ENCODE measurements at places on chromosomes 7 and 10.

DNA sequence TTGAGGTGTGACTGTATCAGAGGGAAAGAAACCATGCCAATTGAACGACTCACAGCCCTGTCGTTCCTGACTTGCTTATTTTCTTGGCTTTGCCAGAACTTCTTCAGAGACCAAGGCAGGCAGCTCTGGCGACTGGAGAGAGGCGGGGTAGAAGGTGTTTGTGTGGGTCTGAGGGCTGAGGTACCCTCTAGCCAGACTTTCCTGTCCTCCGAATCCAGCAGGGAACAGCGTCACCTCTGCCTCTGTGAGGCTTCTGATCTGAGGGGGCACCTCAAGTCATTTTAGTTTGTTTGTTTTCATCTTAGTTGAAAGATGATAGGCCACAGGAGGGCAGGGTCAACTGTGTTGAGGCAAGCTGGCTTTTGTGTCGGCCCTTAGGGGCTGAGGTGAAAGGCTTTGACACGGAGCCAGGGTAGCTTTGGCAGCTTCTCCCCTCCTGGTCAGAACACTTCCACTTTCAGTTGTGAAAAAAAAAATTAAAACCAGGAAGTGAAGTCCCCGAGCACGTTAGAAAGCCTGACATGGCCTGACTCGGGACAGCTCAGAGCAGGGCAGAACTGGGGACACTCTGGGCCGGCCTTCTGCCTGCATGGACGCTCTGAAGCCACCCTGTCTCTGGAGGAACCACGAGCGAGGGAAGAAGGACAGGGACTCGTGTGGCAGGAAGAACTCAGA, 1.9 kb downstream of the ACSL5 start:
- peak; percentile 40 for DNase-seq

GRCh38 chr10:86900955-86901354, 56.5 kb downstream of the MMRN2 start:
- DNase-seq: peak; percentile 54

DNA sequence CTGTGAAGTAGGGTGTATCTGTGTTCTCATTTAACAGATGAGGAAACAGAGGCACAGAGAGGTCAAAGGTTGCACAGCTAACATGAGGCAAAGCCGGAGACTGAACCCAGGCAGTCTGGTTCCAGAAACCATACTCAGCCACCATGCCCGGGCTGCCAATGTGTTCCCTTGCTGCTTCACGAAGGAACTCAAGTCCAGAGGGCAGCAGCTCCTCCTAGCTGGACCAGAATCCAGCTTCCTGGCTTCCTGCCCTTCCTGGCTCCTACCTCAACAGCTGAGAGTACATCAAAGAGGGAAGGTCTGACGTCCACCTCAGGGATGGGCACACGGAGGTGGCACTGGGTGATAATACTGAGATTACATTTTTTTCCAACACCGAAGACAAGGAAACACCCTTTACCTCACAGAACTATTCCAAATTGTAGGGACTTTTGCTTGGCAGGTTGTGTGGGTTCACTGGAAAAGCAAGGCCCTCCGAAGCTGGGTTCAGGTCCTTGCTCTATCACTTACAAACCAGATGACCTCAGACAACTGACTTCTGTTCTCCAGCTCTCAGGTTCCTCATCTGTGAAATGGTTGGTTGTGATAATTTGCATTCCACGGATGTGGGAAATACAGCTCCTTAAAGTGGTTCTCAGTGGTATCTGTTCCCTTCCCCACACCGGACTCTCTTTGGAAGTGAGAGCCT, 154.1 kb upstream of the ZMIZ1 start:
- DNase-seq: no peak

GRCh38 chr7:151388007-151388297, 21.9 kb downstream of the WDR86 start:
- no peak for DNase-seq

DNA sequence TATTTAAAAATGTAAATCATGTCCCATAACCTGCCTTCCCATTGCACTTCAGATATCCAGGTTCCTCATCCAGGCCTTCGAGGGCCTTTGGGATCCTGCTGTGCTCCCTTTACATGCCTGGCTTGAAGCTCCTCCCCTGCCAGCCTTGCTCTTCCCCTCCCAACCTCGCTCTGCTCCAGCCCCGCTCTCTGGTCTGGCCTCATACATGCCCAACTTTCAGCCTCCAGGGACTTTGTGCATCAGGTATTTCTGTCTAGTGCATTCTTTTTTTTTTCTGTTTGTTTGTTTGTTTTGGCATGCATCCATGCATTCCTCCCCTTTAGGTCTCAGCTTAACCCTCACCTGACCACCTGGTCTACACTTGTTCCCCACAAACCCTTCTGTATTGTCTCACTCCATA, 160.3 kb downstream of the SNX10 start:
- DNase-seq: no peak

DNA sequence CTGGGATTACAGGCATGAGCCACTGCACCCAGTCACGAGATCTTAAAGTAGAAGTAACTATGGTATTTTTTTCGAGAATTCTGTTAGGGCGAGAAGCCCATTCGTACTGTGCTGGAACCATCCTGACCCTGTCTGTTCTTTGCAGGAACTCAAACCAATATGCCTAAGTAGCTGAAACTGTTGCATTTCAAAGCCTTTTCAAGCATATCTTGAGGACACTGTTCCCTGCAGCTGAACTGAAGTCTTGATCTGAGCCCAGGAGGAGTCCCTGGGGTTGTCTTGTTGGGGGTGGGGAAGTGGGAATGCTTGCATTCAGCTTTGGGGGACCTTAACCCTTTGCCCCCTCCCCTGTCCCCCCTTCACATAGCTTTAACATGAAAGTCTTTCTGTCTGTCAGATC, 61.5 kb downstream of the CUX1 start:
- no peak for DNase-seq

DNA sequence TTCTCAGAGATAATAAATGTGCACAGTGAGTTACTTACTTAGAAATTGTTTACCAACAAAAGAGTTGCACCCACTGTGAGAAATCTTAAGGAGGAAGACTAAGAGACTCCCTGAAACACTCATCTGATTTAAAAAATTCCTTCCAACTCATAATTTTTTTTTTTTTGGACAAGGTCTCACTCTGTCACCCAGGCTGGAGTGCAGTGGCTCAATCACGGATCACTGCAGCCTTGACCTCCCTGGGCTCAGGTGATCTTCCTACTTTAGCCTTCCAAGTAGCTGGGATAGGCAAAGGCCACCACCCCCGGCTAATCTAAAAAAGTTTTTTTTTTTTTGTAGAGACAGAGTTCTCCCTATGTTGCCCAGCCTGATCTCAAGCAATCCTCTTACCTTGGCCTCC, 36.0 kb downstream of the MALSU1 start:
- DNase-seq: no peak

DNA sequence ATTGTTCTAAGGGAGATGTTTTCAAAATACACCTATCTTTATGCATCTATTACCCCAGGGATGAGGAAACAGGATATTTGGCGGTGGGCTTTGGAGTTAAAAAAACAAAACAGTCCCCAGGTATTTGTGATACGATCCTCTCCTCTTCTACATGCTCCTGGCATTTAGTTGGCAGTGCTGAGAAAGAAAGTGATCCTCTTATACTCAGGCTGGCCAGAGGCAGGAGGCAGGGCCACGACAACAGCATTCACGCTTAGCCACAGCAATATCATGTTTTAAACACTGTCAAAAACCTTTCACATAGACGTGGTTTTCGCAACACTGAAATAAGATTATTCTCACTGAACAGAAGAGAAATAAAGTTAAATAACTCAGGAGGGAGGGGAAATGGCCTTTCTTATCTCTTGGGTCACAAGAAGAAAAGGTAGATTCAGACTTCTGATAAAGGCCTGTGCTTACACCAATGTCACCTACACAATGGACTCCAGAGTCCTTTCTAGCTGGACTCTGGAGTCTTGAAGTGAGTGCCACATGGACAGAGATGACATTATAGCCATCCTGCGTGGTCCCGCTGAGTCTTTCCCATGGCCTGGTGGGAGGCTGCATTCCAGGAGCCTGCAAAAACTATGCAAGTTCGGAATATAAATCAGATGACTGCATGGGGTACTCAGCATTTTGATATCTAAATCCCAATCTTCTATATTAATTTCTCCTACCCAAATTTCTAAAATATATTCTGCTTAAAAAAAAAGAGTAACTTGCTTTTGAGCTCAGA, 88.7 kb downstream of the PIP4K2A start:
- no peak for DNase-seq

- DNase-seq: peak; percentile 62
These were observed 11.0 kb downstream of the SVIL start for GRCh38 chr10:29623797-29624196.

DNA sequence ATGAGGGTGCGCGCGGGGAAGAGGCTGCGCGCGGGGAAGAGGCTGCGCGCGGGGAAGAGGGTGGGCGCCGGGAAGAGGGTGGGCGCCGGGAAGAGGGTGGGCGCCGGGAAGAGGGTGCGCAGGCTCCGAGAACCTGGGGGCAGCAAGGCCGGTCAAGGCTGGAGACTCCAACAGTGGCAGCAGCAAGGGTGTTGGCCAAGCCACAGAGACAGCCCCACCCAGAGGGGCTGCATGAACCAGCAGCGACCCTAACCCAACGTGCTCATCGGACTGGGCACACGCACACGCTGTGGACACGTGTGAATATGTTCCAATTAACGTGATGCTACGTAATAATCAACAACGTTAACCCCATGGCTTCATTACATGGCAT, 48.8 kb downstream of the DIP2C start:
- no peak for DNase-seq

- no peak for DNase-seq
These were observed 337.1 kb upstream of the FOXK1 start for GRCh38 chr7:4345004-4345403.

DNA sequence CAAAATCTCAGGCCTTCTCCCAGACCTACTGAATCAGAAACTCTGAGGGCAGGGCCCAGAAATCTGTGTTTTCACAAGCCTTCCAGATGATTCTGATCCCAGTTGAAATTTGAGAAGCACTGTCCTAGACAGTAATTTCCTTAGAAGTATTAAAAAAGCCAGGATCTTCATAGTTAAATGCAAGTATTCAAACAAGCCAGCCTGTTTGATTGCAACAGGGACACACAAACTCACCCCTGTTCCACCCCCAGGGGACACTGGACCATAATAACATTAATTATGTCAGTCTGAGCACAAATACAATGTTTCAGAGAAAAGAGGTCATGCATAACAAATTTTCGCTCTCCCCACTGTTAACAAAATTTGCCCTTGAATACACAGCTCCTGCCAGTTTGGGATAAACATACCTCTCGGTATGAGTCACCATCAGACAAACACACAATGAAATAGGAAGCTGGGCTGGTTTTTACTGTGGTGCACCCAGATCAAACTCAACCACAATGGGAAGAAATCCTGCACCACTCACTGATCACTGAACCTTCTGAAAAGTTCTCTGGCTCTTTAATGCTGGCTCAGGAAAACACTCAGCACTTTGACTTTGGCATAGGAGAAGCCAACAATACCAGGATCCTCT, 34.3 kb downstream of the ABLIM1 start:
- peak; percentile 77 for DNase-seq

GRCh38 chr10:86651021-86651471, 3.3 kb upstream of the OPN4 start:
- no peak for DNase-seq

GRCh38 chr7:24825381-24825794, 68.1 kb upstream of the GSDME start:
- DNase-seq: peak; percentile 53

GRCh38 chr10:9762966-9763656, 1254.6 kb upstream of the CELF2 start:
- DNase-seq: peak; percentile 95

DNA sequence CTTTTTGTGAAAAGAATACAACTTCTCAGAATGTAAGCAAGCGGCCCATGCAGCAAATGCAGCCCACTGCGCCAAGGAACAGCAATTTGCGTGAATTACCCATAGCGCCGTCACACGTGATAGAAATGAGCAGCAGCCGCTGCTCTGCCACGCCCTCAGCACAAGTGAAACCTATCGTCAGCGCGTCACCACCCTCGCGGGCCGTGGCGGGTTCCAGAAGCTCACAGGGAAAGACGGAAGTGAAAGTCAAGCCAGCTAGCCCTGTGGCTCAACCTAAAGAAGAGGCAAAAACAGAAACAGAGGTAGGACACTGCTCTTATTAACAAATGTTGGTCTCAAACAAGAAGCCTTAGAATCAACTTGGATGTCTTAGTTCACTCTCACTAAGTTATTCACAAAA, 70.5 kb downstream of the SHH start:
- DNase-seq: no peak

- no peak for DNase-seq
These were observed 2.5 kb downstream of the PALD1 start for GRCh38 chr10:70481105-70481504.

DNA sequence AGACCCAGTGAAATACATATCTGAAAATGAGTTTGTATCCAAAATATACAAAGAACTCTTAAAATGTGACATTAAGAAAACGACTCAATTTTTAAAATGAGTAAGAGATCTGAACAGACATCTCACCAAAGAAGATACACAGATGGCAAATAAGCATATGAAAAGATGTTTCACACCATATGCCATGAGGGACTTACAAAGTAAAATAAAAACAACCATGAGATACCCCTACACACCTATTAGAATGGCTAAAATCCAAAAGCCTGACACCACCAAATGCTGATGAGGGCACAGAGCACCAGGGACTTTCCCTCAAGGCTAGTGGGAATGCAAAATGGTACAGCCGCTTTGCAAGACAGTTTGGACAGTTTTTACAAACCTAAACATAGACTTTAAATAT, 27.9 kb downstream of the GFRA1 start:
- no peak for DNase-seq

GRCh38 chr10:132788180-132788830, 2.4 kb upstream of the NKX6-2 start:
- DNase-seq: peak; percentile 21

- DNase-seq: no peak
These were observed 117.5 kb upstream of the HGF start for GRCh38 chr7:81887098-81888090.

DNA sequence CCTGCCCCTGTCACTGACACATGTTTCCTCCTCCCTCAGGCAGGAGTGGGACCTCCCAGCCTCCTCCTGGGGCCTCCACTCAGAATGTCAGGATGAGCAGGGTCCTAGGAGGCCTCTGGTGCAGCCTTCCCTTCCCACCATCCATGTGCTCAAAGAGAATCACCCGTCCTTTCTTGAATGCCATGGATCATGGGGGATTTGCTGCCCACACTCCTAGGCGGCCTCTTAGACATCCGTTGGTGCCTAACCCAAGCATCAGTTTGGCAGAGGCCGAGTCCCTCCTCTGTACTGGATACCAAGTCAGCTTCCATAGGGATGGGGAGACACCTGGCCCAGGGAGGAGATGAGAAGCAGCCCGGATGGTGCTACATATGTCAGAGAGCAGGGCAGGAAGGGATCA, 7.0 kb downstream of the NOS3 start:
- DNase-seq: no peak

DNA sequence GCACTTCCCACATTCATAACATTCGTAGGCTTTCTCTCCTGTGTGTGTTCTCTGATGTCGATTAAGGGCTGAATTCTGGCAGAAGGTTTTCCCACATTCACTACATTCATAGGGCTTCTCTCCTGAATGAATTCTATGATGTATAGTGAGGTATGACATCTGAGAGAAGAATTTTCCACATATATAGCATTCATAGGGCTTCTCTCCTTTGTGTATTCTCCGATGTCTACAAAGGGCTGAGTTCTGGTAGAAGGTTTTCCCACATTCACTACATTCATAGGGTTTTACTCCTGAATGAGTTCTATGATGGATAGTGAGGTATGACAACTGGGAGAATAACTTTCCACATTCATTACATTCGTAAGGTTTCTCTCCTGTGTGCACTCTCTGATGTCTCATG, 15.6 kb downstream of the ZNF12 start:
- no peak for DNase-seq

- DNase-seq: no peak
These were observed 141.7 kb downstream of the SH3PXD2A start for GRCh38 chr10:103713676-103714075.
